Amniotic epithelial cell (primary cell): ENCODE measurements at places on chromosomes 2 and 18.

DNA sequence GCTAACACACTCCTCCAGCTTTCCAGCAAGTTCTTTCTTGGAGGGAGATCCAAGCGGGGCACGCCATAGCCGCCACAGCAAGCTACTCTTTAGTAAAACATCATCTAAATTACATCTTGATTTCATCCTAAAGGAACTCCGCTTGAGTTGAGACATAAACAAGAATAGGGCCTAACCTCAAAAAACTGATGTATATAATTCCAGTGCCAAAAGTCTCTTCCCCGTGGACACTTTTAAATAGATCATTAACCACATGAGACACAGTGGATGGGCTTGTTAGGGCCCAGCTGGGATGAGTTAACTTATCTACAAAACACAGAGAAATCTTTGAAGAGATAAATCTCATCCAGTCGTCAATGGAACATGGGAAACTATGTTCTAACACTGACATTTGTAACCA lies 20.8 kb upstream of the MLPH start:
- no peak for DNase-seq

DNA sequence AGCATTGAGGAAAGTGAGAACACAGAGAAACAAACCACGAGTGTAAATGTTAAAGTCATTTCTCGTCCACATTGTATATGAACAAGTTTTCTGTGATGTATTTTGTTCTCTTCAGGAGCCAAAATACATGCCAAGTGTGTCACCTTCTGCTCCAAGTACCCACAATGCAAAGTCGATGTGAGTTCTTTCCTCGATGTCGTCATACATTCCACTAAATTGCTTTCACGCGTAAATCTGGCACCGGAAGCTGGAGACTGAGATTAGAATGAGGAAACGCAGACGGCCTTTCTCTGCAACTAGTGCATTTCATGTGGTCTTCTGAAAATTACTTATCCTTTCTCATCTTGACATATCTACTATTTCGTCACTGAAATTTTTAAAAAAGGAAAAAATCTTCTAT lies 118.5 kb upstream of the SALL3 start:
- DNase-seq, result no peak

- no peak for DNase-seq
Observed at GRCh38 chr2:119367472-119368099, 809 bp downstream of the DBI start.

DNA sequence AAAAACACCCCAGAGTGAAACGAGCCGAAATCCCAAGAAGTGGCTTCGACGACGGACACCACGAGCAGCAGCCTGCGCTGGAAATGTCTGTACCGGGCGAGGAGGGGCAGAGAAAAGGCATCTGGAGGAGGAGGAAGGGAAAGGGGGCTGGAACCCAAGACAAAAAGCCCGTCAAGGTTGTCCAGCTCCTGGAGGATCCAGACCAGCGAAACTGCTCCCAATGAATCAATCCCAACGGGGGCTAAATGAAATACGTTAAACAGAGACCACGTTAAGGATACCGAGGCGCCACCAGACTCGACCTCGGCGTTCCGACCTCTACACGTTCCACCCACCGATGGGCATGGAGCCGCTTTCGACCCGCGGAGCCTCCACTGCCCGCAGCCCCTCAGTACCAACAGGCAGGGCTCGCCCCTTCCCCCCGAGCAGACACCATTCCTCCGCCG lies 400 bp downstream of the CCDC88A start:
- peak; percentile 27 for DNase-seq

- no peak for DNase-seq
Observed at GRCh38 chr2:127407661-127408003, 10.6 kb upstream of the PROC start.

DNA sequence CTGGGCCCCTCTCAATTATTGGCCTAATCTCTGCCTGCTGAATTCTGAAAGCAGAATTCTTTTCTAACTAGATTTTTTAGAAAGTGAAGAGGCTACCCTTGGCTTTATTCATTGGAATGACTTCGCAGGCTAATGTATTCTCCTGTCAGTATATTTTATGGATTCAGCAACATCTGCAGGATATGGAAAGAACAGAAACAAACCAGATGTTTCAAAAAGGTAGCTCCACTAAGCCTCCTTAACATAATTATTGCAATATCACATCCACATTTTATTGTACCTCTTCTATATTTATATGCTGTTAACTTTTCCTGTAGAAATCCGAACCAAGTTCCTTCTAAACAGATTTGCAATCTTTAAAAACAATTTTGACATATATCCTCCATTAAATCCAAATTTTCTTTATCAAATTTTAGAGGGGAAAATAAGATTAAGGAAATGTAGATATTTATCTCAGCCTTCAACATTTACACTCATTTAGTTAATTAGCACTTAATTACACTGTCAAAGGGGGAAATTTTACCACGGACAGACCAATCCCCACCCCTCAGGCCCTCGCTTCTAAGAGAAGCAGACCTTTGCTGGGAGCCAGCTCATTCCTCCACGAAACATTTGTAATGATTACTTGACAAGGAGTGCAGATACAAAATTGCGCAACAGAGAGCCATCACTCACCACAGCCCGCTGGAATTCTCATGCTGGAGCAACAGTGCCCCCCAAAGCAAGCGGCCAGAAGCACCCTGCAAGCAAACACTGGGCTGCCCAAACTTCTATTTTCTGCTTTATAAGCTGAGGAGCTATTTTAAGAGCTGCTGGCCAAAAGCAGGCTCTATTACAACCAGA lies 253.4 kb downstream of the ETAA1 start:
- peak; percentile 96 for DNase-seq

- no peak for DNase-seq
Observed at GRCh38 chr2:235908826-235909225, 259.4 kb downstream of the GBX2 start.

DNA sequence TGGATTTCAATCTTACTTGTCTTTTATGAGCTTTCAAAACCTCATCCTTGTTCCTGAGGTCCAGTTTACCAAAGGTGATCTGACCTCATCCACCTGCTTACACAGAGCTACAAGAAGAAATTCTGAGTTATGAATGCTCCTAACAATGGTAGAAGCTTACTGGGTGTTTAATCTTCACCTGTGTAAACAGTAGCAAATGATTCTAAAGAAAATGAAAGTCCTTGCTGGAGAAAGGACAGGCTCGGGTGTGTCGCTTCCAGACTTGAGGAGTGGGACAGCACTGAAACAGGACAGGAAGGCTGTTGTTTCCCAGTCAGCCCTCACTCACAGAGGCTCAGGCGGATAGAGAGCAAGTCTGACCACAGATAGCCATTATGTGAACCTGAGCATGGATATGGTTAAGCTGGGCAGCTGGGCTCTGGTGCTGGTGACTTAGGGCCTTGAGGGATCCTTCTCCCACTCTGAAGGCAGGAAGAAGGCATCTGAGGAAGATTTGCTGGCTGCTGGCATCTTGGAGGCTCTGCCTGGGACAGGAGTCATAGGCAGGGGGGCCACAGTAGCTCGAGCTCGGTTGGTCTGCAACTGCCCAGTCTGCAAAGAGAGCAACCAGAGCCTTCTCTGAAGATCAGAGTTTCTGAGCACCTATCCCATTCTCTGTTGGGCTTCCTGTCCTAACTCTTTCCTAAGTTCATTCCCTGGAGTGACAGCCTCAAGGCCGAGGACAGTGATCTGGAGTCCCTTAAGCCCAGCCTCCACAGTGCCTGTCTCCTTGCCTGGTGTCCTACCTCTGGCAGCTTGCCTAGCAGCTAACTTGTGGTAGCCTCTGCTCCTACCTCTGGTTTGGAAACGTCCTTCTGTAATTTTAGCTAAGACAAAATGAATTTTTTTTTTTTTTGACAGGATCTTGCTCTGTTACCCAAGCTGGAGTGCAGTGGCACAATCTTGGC lies 4.0 kb downstream of the DOK1 start:
- DNase-seq, result no peak

GRCh38 chr2:72968286-72968685 lies 51.0 kb downstream of the EMX1 start:
- DNase-seq, result no peak

DNA sequence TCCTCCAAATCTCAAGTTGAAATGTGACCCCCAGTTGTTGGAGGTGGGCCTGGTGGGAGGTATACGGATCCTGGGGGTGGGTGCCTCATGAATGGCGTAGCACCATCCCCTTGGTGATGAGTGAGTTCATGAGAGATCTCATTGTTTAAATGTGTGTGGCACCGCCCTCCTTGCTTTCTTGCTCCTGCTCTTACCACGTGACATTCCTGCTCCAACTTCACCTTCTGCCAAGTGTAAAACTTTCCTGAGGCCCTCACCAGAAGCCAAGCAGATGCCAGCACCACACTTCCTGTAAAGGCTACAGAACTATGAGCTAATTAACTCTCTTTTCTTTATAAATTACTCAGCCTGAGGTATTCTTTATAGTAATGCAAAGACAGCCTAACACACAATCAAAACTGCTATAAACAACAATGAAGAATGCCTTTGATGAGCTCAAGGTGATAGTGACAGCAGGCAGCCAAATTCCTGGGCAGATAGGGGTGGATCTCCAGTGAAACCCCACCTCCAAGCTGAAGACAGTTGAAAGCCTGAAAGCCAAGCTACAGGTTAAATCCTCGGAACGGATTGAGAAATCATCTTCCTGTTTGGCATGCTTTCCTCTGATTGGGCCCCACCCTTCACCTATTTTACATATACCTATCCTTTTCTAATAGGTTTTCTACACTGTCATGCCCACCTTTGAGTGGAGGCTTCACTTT lies 26.9 kb downstream of the MCEE start:
- no peak for DNase-seq

DNA sequence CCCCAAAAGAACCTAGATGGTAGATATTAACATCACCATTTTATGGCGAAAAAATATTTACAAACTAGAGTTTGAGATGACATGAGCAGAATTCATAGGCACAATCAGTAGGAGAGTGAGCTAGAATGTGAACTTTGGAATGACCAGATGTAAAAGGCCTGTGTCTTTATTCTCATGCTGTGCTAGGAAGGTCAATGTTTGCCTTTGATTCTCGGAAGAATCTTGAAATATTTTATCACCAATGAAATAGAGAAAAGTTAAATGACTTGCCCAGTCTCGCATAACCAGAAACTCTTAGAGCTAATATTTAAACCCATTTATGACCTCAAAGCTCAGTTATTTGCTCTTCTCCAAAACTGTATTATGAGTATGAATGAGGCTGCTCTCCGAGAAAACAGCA lies 9.2 kb upstream of the REG3G start:
- DNase-seq, result no peak

- DNase-seq, result peak; percentile 12
Observed at GRCh38 chr2:25197336-25198208, 29.2 kb upstream of the POMC start.

GRCh38 chr18:7775843-7776242 lies 208.7 kb downstream of the PTPRM start:
- no peak for DNase-seq

- peak; percentile 78 for DNase-seq
Observed at GRCh38 chr2:144183727-144184126, 336.2 kb downstream of the ZEB2 start.

GRCh38 chr2:114231921-114232320 lies 210.5 kb upstream of the DPP10 start:
- DNase-seq, result no peak

- peak; percentile 99 for DNase-seq
Observed at GRCh38 chr18:48455555-48456478, 46.6 kb upstream of the ZBTB7C start.

GRCh38 chr2:56207760-56208159 lies 24.0 kb downstream of the CCDC85A start:
- DNase-seq, result no peak

GRCh38 chr2:131120815-131121317 lies 15.7 kb downstream of the PLEKHB2 start:
- DNase-seq, result no peak

DNA sequence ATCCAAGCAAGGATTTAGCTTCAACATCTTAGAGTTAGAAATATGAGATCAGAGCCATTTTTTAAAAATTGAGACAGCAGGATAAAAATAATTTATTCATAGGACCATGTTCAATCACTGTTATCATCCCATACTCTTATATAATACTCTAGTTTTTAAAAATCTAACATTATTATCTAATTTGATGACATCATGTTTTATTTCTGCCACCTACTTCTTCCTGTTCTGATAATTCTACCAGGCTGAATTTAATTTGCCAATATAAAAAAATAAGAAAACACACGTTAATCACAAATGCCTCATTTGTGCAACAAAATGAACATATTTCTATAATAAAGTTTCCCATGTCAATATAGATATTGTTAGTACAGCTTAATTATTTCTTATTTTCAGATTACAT lies 621.7 kb downstream of the KCNJ3 start:
- DNase-seq, result no peak

- no peak for DNase-seq
Observed at GRCh38 chr2:43473767-43474166, 122.1 kb downstream of the THADA start.

GRCh38 chr2:127681288-127681804 lies 6.0 kb upstream of the LIMS2 start:
- no peak for DNase-seq
